ENCODE measurements at places on chromosomes 11 and 22.

- DNase-seq = peak; percentile 55
These were observed 4.5 kb upstream of the TIMP3 start for GRCh38 chr22:32796865-32797573.

- DNase-seq = peak; percentile 68
These were observed 11.0 kb upstream of the AMBRA1 start for GRCh38 chr11:46604796-46605195.

GRCh38 chr11:35933320-35933871 is 10.5 kb upstream of the LDLRAD3 start:
- DNase-seq = no peak

GRCh38 chr11:74278721-74279161 is 32.7 kb downstream of the P4HA3 start:
- DNase-seq = no peak

GRCh38 chr11:117908109-117908895 is 20.9 kb downstream of the TMPRSS13 start:
- DNase-seq = no peak

Data from hematopoietic multipotent progenitor cell treated with erythropoietin and hydrocortisone succinate and interleukin-3 and kit ligand, for 17 days (in vitro differentiated cells).